ENCODE measurements at places on chromosomes 4 and X.

- no peak for DNase-seq
These were observed 9.4 kb upstream of the RPGR start for GRCh38 chrX:38336538-38337240.

GRCh38 chr4:165855191-165855590 is 17.8 kb upstream of the TLL1 start:
- DNase-seq: no peak

DNA sequence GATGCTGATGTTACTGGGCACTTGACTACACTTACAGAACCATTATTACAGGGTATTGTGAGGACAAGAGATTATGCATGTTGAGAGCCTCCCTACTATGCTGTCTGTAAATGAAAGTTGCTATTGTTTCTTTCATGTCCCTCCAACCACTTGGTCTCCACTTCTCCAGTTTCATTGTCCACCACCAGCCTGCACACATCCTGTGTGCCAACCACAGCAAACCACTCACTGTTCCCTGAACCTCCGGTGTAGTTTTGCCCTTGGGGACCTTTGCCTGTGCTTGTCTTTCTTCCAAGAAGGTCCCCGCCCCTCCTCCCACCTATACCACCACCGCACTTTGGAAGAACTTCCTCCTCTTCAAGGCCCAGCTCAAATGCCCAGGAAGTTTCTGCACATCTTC is 43.1 kb upstream of the AFF2 start:
- DNase-seq: no peak

- no peak for DNase-seq
These were observed 1.1 kb upstream of the AVPR2 start for GRCh38 chrX:153903238-153903980.

DNA sequence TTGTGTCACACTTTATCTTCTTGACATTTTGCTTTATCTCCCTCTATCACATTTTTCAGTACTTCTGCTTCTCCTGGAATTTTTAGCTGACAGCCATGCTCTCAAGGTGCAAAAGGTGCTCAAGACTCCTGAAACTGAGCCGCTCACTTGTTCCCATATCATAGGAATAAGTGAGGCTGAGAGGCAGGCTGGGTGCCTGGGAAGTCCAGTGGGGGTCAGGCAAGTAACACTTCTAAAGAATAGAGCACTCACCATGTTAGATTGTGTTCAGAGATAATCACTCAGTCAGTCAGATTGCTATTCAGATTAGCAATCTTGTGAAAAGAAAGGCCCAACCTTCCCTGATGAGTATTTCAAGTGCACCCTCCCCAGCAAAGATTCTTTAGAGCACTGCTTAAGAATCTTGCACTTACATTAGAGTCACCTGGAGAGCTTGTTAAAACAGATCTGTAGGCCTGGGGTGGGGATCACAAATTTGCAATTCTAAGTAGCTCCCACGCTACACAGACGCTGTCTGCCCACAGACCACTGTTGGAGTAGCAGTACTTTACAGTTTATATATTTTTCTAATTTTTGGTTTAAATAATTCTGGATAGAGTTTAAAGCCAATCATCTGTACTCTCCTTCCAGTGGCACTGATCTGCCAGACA is 23.1 kb upstream of the LRAT start:
- no peak for DNase-seq

GRCh38 chr4:163949976-163950601 is 455.6 kb downstream of the TMA16 start:
- peak; percentile 62 for DNase-seq

- no peak for DNase-seq
These were observed 136.1 kb upstream of the GATB start for GRCh38 chr4:151896880-151897279.

DNA sequence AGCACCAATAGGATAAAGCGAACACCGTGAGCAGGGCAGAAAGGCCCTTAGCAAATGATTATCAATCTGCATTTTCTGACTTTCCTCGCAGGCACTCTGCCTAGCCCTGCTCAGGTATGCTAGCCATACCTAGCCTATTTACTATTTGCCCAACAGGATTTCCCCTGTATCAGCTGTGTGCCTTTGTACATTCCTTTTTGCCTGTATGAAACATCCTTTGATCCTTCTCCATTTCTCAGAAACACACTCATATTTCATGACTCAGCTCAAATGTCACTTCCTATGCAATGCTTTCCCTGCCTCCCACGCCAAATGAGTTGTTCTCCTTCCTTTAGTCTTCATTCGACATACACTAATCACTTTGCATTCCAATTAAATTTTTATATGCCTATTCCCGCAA is 37.2 kb downstream of the PCDH7 start:
- DNase-seq: no peak

DNA sequence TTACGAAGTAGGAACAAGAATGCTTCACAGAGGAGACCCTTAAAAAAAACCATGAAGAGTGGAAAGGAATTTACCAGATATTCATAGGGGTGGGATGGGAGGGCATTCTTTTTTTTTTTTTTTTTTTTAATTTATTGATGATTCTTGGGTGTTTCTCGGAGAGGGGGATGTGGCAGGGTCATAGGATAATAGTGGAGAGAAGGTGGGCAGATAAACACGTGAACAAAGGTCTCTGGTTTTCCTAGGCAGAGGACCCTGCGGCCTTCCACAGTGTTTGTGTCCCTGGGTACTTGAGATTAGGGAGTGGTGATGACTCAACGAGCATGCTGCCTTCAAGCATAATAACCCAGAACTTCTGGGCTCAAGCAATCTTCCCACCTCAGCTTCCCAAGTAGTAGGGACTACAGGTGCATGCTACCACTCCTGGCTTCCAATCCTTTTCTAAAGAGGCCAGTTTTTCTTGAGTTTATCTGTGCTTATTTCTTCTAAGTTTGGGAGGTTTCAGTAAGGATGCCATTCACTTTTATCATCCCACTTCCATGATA is 65.9 kb upstream of the OGT start:
- no peak for DNase-seq

- no peak for DNase-seq
These were observed 266.3 kb downstream of the FBXW7 start for GRCh38 chr4:152269448-152270191.

DNA sequence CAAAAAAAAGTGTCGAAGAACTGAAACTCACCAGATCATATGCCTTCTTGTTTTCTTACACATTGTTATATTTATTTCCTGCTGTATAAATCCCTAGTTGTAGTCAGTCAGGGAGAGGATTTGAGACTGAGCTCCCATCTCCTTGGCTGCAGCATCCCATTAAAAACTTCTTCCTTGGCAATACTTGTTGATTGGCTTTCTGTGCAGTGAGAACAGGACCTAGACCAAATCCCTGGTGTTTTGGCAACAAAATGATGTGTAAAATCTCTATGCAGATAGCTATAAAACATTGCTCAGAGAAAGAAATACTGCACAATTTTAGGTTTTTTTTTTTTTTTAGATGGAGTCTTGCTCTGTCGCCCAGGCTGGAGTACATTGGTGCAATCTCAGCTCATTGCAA is 47.9 kb downstream of the TRIML1 start:
- no peak for DNase-seq

GRCh38 chr4:46934726-46935125 is 25.7 kb upstream of the COX7B2 start:
- DNase-seq: no peak

GRCh38 chrX:20593402-20593801 is 326.7 kb upstream of the RPS6KA3 start:
- no peak for DNase-seq

DNA sequence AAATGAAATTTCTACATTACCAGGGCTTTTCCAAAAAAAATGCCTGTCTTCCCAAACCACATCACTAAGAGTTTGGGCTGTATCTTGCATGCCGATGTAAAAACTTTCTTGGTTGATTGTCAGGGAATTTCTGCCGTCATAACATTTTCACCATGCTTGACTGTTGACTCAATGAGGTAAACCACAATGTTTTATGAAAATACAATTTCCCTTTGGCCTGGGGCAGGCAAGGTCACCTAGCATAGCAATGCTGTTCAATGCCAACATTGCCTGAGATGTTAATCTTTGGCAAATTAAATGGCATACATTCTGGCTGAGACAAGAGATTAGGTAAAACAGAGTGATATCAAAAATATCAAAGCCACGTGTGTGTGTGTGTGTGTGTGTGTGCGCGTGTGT is 137.1 kb upstream of the TBL1X start:
- no peak for DNase-seq

DNA sequence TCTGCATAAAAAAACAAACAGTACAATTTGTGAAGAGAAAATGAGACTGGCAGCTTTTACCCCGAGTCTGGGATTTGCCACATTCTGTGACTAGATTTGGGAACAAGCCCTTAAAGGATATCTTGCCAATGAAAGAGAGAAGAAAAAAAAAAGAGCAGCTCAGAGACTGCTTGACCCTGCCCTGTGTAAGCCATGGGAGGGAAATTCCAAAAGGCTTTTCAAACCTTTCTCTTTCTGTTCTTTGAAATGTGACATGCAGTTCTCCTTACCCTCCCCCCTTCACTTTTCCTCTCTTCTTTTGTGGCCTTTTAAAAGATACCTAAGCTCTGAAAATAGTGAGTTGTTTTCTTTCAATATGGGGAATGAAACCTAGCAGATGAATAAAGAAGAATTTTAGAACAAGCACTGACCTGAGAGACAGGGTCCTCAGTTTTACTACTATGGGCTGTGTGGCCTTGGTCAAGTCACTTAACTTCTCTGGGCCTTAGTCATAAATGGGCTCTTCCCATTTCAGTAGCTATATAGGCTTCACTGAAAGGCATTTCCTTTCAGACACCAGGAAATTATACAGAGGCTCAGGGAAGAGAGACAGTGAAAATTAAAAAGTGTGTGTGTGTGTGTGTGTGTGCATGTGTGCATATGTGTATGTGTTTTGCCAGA is 5.1 kb downstream of the CCDC160 start:
- no peak for DNase-seq

- no peak for DNase-seq
These were observed 115.7 kb upstream of the GPC4 start for GRCh38 chrX:133530960-133531359.

- DNase-seq: no peak
These were observed 11.5 kb downstream of the LNX1 start for GRCh38 chr4:53579826-53580225.

DNA sequence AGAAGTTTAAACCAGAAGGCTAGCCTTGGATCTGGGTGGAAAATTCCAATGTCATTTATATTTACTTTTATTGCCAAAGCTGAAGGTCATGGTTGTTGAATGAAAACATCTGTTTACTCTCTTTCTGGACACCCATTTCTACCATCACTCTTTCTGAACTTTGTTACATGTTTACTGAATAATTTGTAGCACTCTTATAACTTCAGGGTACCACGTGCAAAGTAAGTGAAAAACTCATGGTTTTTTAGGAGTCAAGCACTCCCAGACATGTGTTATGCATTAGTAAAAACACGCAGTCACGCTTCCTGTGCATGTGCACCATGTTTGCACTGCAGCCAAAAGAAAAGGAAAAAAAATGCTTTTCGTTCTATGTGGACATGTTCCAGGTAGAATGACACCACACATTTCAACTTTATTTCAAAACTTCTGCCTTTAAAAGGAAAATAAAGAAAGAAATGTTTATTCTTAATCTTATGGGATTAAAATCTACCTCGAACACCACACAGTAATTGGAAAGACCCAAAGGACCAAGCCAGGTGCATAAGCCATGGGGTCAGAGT is 31.4 kb upstream of the ADH1C start:
- no peak for DNase-seq

DNA sequence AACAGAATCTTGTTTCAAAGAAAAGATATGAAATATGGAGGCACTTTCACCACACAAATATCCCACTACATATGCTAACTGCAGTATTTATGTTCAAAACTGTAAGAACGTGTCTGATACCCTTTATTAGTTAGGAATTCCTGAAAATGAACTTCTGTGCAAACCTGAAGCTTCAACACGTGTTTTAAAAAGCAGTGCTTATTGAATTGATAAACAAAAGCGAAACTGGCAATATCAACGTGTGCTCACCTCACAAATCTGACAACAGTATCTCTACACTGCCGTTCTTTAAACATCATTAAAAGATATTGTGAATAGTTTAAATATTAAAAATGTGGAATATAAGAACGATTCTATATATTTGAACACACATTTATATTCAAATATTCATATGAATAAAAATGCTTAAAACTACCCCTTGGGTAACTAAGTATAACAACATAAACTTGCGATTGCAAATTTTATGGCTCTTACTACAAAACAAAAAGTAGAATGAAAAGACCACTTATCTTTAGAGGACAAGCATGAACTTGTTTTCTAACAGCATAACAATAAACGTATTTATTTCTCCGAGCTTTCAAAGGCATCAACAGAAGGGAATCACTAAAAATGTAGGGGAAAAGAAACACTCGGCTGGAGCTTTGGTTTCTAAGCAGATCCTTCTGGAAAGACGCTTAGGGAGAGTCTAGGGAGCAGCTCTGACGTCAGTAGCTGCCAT is at the start of gene LRP2BP:
Gene LRP2BP, minus strand, starts transcription at position 687 of the 718 bp plus-strand sequence. CDS start 17,738 bp downstream, outside the sequence.
- DNase-seq: no peak

- DNase-seq: no peak
These were observed 575 bp downstream of the SLC25A6 start for GRCh38 chrX:1391370-1391706.
